NCI-H748 treated with DMSO at 0.1 percent for 48 hours (cell line): ENCODE measurements at places on chromosomes 2 and 18.

GRCh38 chr2:164952057-164952702 is 3.1 kb downstream of the SLC38A11 start:
- DNase-seq = no peak

- DNase-seq = no peak
These were observed 31.0 kb downstream of the GAREM2 start for GRCh38 chr2:26203906-26204305.

DNA sequence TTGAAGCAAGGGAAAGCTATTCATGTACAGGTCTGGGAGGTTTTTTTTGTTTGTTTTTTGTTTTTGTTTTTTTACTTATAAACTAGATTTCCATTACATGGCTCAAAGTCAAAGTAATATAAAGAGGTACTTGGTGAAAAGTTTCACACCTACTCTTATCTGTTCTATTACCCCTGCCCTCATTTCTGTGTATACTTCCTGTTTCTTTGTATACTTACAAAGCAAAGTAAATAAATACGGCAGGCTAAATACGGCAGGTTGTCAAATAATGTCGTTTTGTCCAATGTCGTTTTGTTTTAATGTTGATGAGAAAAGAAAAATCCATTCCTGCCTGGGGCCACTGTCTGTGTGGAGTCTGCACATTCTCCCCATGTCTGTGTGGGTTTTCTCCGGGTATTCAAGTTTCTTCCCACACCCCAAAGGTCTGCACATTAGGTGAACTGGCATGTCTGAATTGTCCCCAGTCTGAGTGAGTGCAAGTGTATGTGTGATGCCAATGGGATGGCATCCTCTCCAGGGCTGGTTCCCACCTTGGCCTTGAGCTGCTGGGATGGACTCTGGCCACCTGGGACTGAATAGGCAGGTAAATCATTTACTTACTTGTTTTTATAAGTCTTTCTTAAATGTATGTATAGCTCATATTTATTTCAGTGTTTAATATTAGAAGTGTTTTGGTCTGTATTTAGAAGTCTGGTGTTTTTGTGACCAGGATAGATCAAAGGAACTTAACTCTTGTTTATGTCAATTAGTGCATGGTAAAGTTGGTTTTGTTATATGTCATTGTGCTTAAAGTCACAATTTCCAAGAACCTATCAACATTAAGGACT is 13.4 kb downstream of the STAMBP start:
- no peak for DNase-seq

GRCh38 chr2:71715241-71715750 is 261.9 kb downstream of the DYSF start:
- no peak for DNase-seq

GRCh38 chr2:150472511-150472899 is 15.0 kb downstream of the RND3 start:
- no peak for DNase-seq

DNA sequence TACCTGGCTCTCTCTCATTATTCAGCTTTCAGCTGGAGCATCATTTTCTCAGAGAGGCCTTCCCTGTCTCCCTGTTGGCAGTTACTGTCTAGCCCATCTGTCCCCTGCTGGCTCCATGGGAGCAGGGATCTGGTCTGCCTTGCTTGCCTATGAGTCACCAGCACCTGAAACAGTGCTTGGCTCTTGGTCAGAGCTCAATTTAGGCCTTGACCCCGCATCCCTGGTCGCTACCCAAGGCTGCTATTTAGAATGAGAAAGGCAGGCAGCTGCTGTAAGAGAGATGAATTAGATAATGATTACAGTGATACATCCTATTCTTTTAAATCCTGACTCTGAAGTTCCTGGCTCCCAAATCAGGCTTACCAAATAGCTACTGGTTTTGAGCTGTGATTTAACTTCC is 32.9 kb downstream of the KCNE4 start:
- no peak for DNase-seq

GRCh38 chr18:49135877-49136276 is 185.1 kb upstream of the SMAD7 start:
- peak; percentile 59 for DNase-seq

GRCh38 chr18:79924814-79925731 is 26.4 kb downstream of the SLC66A2 start:
- no peak for DNase-seq

DNA sequence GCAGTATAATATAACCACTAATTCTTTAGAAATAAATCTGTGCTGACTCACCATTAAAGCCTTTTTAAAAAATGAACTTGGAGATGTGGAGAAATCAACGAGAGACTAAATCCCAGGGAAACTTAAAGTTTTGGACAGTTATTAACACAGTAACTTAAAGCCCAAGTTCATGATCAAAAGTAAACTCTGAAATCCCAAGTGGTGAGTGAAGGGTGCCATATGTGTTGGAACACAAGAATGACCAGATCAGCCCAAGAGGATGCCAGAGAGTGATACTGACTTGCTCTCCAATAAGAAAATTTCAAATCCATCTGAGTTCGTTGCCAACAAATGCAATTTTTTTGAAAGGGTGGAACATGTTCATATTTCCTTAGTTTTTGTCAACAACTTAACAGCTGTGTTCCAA is 838.1 kb upstream of the ACVR2A start:
- DNase-seq = no peak

DNA sequence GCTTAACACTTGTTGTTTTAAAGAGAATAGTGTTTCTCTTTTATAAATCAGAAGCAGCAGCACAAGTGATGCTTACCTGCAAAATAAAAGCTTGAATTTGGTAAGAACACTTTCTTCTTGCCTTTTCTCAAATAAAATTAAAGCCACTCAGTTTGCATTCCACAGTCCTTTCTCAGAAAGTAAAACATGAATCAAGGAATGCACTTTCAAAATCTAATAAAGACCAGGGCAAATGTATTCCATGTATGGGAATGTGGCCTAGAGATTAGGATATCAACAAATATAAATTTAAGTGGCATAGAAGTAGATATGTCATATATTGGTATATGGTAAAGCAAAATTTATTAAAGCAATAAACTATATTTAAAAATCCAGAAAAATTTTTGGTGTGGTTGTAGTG is 352.8 kb downstream of the THSD7B start:
- no peak for DNase-seq

DNA sequence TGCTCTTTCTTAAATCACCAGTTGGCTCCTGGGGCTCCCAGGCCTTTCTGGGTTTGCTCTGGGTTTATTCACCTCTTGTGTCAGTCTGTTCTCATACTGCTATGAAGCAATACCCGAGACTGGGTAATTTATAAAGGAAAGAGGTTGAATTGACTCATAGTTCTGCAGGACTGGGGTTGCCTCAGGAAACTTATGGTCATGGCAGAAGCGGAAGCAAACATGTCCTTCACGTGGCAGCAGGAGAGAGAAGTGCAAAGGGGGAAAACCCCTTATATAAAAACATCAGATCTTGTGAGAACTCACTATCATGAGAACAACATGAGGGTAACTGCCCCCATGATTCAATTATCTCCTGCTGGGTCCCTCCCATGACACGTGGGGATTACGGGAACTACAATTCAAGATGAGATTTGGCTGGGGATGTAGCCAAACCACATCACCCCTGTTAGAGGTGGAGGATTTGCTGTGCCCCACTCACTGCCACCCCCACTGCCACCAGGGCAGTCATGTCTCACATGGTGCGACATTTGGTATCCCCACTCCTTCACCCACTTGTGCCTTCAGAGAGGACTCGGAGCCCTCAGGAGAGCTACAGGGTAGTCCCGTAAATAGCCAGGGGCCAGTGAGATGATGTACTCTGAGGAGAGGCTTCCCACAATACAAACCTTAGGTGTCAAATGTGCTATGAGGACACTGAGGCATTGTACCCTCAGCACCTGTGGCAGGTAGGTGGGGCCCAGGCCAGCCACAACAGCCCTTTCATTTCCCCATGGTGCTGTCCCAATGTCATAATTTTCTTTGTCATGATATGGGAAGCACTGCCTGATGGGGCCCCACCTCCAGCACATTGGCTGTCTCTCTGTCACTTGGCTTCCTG is 35.7 kb downstream of the CDC42EP3 start:
- DNase-seq = no peak

GRCh38 chr2:230155359-230155758 is 64.4 kb downstream of the SP110 start:
- no peak for DNase-seq

GRCh38 chr2:126913329-126913728 is 14.6 kb downstream of the TEX51 start:
- DNase-seq = no peak

DNA sequence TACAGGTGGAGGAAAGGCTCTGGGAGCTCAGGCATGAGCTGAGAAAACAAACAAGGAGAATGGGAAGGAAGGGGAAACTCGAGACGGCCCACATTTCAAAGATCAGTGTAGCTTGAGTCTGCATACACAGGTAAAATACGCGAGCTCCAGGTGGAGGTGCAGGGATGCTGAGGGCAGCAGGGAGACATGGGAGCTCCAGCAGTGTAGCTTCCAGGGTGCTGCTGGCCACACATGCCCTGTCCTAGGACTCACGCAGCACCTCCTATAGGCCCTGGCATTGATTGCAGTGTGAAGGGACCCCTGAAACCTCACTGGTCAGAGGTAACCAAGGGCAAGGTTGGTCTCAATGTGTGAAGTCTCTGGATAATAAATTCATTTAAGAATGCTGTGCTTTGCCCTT is 362.8 kb upstream of the HS6ST1 start:
- DNase-seq = no peak

DNA sequence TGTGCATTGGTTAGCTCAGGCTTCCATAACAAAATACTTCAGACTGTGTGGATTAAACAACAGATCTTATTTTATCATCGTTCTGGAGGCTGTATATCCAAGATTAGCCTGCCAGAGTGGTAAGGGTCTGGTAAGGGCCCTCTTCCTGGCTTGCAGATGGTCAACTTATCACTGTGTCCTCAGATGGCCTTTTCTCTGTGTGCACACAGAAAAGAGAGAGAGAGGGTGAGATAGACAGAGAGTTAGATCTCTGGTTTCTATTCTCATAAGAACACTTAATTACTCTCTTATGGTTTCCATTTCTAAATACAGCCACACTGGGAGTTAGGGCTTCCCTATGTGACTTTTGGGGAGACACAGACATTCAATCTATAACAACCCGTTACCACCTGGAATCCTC is 1003.5 kb downstream of the TSN start:
- no peak for DNase-seq

DNA sequence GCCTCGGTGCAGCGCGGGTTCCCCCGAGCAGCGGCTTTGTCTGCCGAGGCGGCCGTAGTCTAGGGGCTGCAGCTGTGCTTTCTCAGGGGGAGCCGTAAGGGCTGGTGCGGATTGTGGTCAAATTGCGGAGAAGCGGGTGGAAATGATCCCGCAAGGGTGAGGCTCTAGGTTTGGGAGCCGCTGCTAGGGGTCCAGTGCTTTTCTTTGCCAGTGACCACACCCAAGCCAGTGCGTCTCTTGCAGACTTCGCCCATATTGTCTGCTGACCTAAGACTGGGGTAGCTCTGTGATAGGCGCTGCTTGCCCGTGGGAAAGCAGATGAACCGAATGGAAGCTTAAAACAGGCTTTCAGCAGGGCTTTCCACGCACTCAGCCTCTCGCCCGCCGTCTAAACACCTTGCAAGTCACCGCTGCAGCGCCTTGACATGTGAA is 2.1 kb downstream of the DPYSL5 start:
- peak; percentile 10 for DNase-seq

GRCh38 chr2:134259571-134259970 is 5.7 kb downstream of the MGAT5 start:
- no peak for DNase-seq

GRCh38 chr2:235232449-235233433 is 261.1 kb upstream of the AGAP1 start:
- DNase-seq = no peak

GRCh38 chr2:173355866-173356508 is 1.3 kb downstream of the CDCA7 start:
- no peak for DNase-seq

DNA sequence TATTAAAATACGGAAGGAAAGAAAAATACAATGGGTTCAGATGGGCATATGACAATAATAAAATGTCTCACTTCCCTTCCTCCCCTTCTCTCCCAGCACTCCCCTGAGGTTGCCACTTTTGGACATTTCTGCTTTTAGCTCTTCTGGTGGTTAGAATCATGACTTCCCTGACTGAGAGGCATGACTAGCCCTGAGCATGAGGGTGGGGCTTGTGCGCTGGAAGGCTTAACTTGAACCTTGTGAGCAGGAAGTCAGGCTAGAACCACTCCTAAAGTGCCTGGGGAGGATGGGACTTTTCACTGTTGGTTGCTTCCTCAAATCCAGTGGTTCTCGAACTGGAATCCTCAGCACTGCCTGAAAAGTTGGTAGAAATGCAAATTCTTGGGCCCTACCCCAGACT is 19.7 kb upstream of the ARHGAP25 start:
- no peak for DNase-seq

DNA sequence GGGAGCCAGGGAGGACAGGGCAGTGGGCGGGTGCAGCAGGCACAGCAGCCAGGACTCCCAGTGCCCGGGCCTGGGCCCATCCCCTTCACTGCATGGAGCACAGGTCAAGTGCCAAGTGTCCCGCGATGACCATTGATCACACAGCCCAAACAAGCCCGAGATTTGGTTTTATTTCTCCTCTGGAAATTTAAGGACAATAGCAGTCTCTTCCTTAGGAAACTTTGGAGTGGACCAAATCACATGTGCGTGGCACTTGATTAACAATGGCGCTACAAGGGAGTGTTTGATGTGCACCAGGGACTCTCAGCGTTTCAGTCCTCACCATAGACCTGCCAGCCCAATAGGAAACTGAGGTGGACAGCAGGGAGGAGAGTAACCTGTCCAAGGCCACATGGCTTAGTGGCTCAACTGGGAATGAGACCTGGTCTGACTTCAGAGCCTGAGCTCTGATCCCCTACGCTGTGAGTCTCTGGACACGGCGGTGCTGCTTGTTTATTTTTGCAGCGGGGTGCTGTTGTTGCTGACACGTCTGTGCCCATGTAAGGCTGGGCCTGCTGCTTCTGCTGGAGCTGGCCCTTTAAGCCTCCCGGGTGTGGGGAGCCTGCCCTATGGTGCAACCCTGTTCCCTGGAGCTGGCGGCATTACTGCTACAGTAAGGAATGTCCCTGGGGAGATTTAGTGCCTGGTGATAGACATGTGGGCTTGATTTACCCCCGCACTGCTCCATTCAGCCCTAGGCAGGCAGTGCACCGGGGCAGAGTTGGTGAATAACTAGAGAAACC is 194.2 kb downstream of the INHBB start:
- DNase-seq = no peak

DNA sequence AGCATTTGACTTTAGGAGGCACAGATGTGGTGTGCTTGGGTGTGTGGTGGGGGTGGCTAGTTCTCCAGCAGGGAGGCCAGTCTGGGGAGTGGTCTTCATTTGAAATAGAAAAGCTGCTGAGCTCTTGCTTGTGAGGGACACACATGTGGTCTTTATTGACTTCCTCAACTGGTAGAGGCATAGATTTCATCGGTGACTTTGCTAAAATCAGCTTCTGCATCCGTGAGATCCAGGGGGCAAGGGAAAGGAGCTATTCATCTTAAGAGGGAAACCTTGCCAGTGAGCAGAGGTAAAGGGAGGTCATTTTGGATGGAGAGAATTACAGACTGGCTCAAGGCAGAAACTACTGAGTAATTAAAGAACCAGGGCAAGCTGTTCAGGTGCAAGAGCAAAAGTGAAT is 4.7 kb downstream of the MAPRE3 start:
- DNase-seq = no peak

DNA sequence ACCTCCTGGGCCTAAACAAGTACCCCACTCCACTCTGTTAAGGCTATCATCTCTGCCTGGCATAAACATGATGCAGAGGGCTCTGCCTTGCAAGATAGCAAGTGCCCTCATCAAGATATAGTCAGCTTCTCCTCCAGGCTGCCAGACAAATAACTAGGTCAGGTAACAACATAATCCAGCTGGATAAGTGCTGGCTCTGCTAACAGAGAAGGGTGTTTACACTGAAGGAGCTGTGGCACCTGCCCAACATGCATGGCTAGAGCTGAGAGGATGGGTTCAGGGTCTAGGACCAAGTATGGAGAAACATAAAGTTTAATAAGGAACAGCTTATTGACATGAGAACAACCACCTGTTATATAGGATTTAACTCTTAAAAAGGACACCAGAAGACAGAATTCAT is 42.8 kb downstream of the DLGAP1 start:
- no peak for DNase-seq
